Stimulated activated CD8-positive, alpha-beta memory T cell treated with anti-CD3 and anti-CD28 coated beads, Interleukin-7, amount 100 ng/mL, for 1 hour (primary cell): ENCODE measurements at places on chromosomes 2 and 18.

- no peak for DNase-seq
These were observed 79.6 kb upstream of the DNMT3A start for GRCh38 chr2:25421289-25421688.

DNA sequence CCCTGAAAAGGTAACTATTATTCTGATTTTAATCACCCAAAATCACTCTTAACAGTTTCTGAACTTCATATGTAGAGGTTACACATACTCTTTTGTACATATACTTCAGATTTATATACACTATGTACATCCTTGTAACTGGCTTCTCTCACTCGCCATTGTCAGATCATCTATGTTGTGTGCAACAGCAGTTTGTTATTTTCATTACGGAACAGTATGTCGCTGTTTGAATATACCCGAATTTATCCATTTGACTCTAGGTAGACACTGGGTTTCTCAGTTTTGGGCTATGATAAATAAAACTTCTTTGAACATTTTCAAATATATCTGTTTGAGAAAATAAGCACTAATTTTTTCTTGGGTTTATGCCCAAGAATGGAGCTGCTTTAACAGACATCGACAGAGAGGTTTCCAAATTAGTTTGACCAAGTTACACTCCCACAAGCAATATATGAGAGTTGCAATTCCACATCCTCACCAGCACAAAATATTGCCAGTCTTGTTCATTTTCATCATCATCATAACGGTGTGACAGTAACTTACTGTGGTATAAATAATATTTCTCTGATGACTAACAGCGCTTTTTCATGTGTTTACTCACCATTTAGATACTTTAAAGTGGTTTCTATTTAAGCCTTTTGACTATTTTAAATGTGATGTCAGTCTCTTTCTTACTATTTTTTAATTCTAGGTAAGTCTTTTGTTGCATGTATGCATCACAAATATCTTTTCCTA, 80.9 kb downstream of the SMC6 start:
- DNase-seq: no peak

GRCh38 chr2:172672114-172672513, 63.5 kb upstream of the RAPGEF4 start:
- DNase-seq: no peak

GRCh38 chr2:64331114-64331645, 122.8 kb upstream of the LGALSL start:
- DNase-seq: no peak

GRCh38 chr2:145207884-145208283, 688.0 kb upstream of the ZEB2 start:
- DNase-seq: no peak

DNA sequence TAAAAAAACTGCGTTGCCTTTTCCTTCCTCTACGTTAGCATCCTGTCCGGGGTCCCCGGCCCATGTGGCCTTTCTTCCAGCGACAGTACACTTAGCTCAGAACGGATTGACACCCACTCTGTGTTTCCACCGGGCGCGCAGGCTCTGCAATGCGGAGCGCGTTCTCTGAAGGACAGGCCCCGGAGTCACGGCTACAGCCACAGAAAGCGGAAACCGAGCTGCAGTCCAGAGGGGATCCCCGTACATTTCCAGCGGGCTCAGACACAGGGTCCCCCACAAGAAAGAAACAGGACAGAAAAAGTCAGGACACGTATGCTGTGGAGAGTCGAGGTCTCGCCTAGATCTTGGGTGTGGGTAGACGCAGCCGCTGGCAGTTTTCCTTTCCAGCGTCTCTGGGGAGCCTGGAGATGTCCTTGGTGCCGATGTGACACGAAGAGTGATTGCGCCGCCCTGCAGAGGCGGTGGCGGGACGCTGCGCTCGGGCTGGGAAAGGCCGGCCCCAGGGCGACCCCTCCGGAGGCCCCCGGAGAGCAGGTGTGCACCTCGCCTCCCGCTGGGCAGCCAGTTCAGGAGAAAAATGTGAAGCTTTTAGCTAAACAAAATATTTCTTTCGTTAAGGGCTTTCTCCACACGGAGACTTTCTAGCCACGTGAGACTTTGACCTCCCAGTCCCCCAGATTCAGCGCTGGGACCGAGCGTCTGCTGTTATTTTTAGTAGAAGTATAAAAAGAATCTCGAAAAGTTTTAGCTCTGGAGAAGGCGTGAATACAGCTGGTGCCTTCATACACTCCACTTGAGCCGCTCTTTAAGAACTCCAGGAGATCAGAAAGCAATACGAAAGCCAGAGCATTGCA, 1.3 kb upstream of the ACKR3 start:
- no peak for DNase-seq

DNA sequence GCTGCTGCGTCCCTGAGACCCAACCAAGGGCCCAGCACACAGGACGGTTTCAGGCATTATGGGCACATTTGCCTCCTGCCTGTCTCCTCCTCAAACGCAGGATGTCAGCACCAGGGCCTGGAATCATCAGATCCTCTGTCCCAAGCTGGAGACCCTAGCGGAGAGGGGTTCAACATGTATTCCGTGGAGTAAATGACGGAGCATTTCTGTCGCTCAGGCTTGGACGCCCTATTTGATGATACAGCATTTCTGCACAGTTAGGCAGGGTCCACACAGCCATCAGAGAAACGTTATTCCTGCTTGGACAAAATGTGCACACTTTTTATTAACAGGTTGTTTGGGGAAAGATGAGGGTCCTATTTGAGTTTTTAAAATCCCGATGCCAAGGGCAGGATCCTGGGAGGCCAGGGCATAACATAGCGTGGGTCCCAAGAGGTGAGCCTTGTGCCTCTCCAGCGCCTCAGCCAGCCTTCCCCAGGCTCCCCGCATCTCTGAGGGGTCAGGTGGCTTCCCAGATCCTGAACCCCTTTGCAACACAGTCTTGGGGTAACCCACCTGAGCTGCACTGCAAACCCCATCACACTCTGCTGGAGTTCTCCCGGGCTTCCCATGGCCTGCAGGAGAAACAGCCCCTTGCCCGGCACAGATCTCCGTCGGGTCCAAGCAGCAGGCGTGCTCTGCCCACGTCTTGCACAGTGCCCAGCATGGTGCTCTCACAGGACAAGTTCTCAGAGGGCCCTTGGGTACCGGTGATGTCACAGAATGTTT, 319.7 kb upstream of the MYT1L start:
- DNase-seq: no peak

DNA sequence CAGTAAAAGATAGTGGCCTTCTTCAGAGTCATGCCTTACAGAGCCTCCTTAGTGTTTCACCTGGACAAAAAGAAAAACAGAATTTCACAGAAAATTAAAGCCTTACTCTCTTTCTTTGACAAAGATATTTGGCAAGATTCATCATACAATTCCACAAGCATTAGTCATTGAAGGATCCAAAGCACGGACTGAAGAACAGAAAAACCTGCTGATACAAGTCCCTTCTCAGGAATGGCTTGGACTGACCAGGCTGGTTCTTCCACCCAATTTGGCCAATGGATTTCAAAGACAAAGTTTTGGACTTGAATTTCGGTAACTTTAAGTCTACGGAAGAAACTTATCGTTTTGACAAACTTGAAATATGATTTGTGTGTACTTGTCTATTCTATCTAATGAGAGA, 39.1 kb upstream of the GALNT3 start:
- no peak for DNase-seq

GRCh38 chr2:40208463-40208862, 243.4 kb downstream of the SLC8A1 start:
- DNase-seq: no peak

DNA sequence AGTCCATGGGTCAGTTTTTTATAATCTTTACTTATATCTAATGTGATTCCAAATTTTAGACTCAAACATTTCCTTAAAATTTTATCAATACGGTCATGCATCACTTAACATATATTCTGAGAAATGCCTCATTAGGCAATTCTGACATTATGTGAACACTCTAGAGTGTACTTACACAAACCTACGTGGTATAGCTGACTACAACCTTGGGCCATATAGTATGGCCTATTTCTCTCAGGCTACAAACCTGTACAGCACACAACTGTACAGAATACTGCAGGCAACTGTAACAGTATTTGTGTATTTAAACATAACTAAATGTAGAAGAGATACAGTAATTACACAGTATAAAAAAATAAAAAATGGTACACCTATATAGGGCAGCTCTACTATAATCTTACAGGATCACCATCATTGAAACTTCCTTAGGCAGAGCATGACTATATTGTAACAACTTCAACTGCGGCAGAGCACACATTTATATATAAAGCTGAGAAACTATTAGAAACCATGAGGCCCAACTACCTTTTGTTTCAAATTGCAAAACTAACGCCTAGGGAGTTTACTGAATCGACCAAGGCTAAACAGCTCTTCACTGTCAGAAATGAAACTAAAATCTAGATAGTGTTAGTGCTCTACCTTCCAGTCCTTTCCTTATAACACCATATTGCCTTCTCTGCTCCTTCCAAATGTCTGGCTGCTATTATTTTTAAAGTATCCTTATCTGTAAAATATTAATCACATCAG, 6.9 kb downstream of the YES1 start:
- DNase-seq: no peak

DNA sequence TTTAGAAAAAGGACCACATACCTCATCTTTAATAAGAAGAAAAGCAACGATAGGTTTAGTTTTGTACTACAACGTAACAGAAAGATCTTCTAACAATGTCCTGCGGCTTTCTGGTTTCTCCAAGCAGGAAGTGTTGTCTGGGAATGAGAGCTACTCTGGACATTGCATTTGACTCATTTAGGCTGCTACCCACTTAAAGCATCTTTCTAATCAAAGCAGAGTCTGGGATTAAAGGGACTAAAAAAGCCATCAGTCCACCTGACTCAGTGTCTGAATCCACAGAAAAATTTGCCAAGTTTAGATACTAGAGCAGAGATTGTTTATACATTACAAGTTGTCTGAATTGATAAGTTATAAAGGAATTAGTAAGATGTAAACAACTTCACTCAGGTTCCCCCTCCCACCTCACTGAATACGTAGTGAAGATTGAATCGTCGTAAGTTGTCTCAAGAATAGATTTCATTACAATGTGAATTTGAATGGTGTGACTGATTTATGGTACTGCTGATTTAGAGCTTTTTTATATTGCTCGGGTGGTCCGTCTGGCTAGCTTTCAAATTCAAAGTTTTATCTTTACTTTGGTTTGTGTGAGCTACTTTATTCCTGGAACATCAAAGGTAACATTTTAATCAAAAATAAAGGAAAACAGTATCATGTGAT, 70.2 kb upstream of the SMIM21 start:
- DNase-seq: no peak

DNA sequence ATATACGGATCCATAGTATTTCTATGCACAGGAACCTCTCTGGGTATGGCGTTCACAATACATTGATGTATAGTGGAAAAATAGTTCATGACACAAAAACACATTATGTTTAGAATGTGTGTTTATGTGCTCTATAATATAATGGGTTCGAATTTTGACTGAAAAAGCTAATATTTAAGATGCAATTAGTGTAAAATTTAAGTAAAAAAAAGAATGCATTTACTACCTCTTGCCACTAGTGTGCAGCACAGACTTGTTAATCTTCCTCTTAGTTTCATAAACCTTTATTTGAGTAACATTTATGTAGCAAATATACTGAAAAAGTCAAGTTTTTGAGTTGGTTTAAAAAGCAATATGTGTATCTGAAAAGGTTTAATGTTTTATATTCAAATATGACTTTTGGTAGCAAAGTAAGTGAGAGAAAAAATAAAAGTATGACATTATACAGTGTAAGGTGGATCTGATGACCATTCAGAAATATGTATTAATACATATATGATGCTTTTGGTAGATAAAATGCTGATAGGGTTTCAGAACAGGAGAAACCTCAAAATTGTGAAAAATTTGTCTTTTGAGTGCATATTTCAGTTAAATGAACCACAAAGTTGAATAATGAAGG, 49.4 kb downstream of the CCDC102B start:
- DNase-seq: no peak

DNA sequence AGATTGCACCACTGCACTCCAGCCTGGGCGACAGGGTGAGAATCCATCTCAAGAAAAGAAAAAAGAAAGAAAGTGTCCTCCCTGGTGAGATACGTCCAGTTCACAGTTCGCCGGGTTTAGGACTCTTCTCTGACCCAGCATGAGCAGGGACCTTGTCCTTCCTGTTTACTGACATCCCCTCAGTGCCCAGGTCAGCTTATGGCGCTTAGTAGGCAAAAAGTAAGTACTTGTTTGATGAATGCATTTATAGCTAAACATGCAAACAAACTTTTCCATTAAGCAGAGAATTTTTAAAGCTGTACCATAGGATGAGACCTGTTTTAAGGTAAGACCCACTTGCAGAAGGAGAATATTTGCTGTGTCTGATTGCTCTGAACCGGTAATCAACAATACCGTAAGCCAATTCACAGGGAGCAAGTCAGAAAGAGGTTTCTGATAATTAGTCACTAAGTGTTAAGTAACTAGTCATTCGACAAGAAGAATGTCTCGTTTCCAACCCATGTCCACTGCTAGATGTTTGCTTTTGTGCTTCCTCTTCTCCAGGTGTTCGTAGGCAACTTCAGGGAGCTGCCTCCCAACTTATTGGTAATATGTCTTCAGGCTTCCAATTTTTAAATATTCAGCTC, 40.0 kb downstream of the MOGAT1 start:
- no peak for DNase-seq

- DNase-seq: no peak
These were observed 175.2 kb downstream of the METTL4 start for GRCh38 chr18:2396162-2396505.

DNA sequence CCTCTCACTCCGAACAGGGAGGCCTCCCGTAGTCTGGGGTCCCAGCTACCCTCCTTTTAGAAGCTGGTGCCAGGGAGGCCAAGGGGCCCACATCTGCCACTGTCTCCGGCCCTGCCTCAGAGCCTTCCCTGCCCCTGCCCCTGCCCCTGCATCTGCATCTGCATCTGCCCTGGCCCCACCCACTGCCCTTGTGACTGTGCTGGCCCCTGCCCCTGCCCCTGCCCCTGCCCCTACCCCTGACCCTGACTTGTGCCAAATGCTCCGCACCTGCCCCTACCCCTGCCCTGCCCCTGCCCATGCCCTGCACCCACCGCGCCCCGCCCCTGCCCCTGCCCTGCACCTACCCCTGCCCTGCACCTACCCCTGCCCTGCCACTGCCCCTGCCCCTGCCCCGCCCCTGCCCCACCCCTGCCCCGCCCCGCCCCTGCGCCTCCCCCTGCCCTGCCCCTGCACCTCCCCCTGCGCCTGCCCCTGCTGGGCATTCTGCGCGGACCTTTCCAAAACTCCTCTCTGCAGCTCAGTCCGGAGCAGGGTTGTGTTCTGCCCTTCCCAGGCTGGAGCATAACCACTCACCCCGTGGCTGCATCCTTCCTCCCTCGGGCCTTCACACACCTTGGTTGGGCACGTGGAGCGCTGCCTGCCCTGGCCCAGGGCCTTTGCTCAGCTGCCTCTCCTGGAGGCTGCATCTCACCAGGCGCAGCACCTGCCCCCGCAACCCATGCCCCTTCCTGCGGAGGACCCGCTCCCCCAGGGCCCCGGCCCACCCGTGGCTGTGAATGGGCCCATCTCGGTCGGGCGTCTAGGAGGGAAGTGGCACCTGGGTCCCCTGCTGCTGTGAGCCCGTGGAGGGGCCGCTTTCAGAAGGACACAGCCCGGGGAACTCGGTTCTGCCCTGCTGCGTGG, 5.4 kb downstream of the SNTG2 start:
- DNase-seq: no peak

- DNase-seq: no peak
These were observed 378.9 kb downstream of the NBAS start for GRCh38 chr2:15182275-15182674.
